ENCODE measurements at places on chromosomes 3 and 15. TPM values are rescaled to one million over a fixed set of nuclear protein-coding genes. Genes with fewer than 3 reads are reported as not detected.

Gene LOXL1
- total RNA-seq: 384 TPM

Gene STXBP5L
- 2.1 TPM for total RNA-seq

Gene SOX14
- total RNA-seq: not detected

Gene MNS1
- total RNA-seq: 0.86 TPM

Gene MYZAP
- total RNA-seq: 0.41 TPM

Gene A4GNT
- total RNA-seq: not detected

GRCh38 chr3:179885950-179886349 lies 150.8 kb downstream of the PEX5L start:
- peaks cover under 1% of the 10 kb centered on the region for H3K27me3 ChIP-seq
- H3K36me3 ChIP-seq: no peaks in the 10 kb centered on the region
- H3K27ac ChIP-seq: no peak overlapping the region
- H3K4me3 ChIP-seq: no peak overlapping the region
- no peak for DNase-seq

- no peak overlapping the region for H3K4me3 ChIP-seq
- no peak for DNase-seq
- H3K36me3 ChIP-seq: peaks cover 19% of the 10 kb centered on the region
- H3K27ac ChIP-seq: peak overlapping the region; percentile 95
- H3K27me3 ChIP-seq: no peaks in the 10 kb centered on the region
Observed at GRCh38 chr3:11558918-11559815, 84.5 kb downstream of the VGLL4 start.

- no peak overlapping the region for H3K4me3 ChIP-seq
- peaks cover 2% of the 10 kb centered on the region for H3K4me1 ChIP-seq
- H3K27ac ChIP-seq: no peak overlapping the region
- peaks cover 39% of the 10 kb centered on the region for H3K36me3 ChIP-seq
- no peak for DNase-seq
Observed at GRCh38 chr3:49124991-49125670, 4.5 kb upstream of the USP19 start.

DNA sequence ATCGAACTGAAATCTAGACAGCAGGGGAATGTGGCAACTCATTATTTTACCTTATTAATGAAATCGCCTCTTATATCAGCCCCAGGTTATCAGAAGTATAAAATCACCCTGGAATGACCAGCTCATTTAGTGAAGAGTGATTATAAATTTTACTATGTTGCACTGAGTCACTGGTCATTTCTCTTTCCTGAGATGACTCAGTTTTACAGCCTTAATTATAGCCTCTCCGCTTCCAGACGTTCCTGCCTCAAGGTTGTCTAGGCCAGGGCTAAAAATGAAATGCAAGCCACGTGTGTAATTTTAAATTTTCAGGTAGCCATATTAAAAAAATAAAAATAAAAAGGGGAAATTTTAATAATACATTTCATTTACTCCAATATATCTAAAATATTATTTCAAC lies 33.3 kb downstream of the DET1 start:
- no peaks in the 10 kb centered on the region for H3K36me3 ChIP-seq
- no peak overlapping the region for H3K27ac ChIP-seq

DNA sequence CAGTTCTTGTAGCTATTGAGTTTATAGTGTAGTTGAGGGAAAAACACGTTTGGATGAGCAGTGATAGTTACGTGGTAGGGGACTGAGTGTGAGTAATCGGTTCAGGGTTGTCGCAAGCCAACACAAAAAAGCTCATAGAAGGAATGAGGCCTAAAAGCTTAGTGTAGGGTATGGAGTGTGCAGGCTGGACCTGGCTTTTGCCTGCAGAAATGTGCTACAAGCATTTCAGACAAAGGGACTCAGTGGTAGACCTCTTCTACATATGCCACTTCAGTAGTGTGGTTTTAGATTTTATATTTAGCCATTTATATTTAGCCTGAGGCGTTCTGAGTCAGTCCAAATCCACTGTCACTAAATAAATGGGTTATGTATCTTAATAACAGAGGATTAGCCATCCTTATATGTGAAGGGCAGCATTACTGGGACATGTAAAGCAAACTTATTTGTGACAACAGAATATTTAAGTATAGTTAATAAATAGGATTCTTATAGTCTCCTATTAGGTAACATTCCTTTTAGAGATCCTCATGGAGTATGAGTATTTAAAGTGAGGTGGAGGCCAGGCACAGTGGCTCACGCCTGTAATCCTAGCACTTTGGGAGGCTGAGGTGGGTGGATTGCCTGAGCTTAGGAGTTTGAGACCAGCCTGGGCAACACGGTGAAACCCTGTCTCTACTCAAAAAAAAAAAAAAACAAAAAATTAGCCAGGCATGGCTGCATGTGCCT lies 21.8 kb downstream of the ATP2C1 start:
- no peaks in the 10 kb centered on the region for H3K27me3 ChIP-seq
- H3K36me3 ChIP-seq: no peaks in the 10 kb centered on the region
- no peak overlapping the region for H3K4me3 ChIP-seq
- no peak for DNase-seq
- H3K27ac ChIP-seq: no peak overlapping the region

DNA sequence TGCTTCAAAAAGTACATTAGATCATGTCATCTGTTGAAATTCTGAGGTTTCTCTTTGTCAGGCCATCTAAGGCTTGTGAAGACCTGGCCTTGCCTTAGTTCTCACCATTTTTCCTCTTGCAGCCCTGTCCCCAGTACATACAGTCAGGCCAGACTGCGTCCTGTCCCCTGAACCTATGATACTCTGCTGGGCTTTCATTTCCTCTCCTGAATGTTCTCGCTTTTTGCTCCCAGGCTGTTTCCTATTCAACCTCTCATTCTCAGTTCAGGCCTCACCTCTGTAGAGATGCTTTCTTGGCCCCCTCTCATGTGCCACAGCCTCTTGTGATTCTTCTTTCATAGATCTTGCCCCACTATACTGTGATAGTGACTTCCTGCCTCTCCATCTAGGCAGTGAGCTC lies 648.8 kb upstream of the KCNMB2 start:
- H3K36me3 ChIP-seq: no peaks in the 10 kb centered on the region
- DNase-seq: no peak
- no peak overlapping the region for H3K27ac ChIP-seq

DNA sequence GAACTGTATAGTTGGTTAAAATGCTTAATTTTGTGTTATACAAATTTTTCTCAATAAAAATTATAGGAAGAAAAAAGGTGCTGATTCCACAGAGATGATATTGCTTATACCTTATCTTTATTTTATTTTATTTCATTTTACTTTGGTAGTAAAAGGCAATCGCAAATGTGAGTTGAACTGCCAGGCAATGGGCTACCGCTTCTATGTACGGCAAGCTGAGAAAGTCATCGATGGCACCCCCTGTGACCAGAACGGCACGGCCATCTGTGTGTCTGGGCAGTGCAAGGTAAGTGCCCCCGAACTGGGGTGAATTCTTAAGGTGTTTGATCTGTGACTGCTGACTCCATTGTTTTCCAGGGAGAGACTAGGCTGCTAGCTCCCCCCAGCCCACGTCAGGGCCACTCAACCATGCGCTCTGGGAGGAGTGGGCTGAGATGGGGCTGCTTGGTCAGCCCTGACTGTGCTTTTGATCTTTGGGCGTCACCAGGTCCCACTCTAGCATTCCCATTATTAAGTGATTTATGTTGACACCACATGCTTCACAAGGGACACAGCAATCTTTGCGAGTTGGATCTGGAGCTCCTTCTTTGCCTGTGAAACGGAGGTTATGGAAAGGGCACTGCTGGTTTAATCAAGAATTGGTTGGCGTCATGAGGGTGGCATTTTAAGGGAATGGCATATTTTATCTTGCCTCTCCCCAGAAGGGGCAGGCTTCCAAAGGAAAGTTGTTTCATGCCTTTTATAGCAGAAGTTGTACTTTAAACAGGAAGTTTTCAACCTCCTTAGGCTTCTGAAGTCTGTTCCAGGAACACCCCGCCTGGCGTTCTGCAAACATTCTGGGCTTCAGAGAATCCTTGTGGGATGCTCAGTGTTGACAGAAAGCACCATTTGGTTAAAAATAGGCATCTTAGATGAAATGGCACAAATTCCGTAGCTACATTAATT lies 296.5 kb downstream of the THSD4 start:
- no peak overlapping the region for H3K27ac ChIP-seq
- H3K4me1 ChIP-seq: no peaks in the 10 kb centered on the region
- H3K36me3 ChIP-seq: no peaks in the 10 kb centered on the region
- no peaks in the 10 kb centered on the region for H3K27me3 ChIP-seq

DNA sequence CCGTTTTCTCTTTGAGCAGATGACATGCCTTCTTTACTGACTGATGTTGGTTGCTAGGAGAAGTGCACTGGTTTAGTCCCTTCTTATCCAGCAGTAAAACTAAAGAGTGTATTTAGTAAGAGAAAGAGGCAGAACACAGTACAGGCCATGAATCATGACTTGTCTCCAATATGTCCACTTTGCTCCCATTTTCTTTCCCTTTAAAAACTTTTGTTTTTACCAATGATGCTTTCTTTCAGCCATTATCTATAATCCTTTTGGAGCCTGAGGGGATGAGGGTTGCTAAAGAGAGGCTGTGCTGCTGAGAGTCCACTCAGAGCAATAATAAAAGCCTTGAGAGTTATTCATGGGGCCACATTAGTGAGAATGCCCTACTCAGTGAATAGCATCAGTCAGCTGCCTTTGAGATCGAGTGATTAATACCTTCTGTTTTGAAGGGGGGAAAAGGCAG lies 12.2 kb downstream of the ROBO2 start:
- H3K4me3 ChIP-seq: no peak overlapping the region
- H3K36me3 ChIP-seq: no peaks in the 10 kb centered on the region
- H3K27me3 ChIP-seq: no peaks in the 10 kb centered on the region

DNA sequence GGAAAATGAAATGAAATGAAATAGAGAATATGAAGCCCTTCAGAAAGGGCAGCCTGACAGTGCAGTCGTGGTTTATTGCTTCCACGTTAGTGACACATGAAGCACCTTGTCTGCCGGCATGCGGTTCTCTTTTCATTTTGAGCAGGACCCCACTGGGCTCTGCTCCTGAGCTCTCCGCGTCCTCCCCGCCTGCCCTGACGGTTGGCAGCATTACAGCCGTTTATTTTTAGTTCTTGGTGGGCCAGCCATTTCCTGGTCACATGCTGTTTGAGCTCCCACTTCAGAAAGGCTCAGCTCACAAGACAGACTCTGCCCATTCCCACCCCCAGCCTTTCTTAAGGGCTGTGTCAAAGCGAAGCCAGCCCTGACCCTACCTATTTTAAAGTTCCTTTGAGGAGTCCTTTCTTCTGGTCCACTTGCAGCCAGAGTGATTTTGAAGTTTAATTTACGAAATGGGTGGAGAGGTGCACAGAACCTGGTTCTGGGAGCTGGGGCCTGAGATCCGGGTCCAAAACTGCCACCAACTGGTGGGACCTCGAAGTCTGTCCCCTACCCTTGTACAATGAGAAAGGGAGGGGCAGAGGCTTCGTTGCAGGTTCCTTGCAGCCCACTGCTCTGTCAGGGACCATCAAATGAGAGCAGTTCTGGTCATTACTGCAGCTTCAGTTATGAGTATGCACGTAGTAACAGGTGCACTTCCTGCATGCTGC lies 60.1 kb downstream of the MGLL start:
- no peak overlapping the region for H3K27ac ChIP-seq
- no peak for DNase-seq
- no peak overlapping the region for H3K4me3 ChIP-seq
- H3K36me3 ChIP-seq: no peaks in the 10 kb centered on the region

GRCh38 chr15:76345880-76346668 lies 9.5 kb downstream of the ISL2 start:
- no peaks in the 10 kb centered on the region for H3K36me3 ChIP-seq
- DNase-seq: no peak
- peaks cover 66% of the 10 kb centered on the region for H3K27me3 ChIP-seq
- H3K4me1 ChIP-seq: peaks cover 16% of the 10 kb centered on the region
- peak overlapping the region; percentile 34 for H3K4me3 ChIP-seq

GRCh38 chr15:26873846-26874245 lies 7.0 kb downstream of the GABRA5 start:
- H3K27ac ChIP-seq: no peak overlapping the region
- peaks cover 8% of the 10 kb centered on the region for H3K4me1 ChIP-seq
- peaks cover 4% of the 10 kb centered on the region for H3K27me3 ChIP-seq
- no peaks in the 10 kb centered on the region for H3K36me3 ChIP-seq
- DNase-seq: peak; percentile 65

- DNase-seq: no peak
- H3K4me3 ChIP-seq: no peak overlapping the region
- H3K27me3 ChIP-seq: peaks cover 9% of the 10 kb centered on the region
- peaks cover 16% of the 10 kb centered on the region for H3K4me1 ChIP-seq
- H3K36me3 ChIP-seq: no peaks in the 10 kb centered on the region
Observed at GRCh38 chr15:70587896-70588567, 175.3 kb downstream of the UACA start.

- H3K27ac ChIP-seq: no peak overlapping the region
- no peaks in the 10 kb centered on the region for H3K4me1 ChIP-seq
- H3K27me3 ChIP-seq: no peaks in the 10 kb centered on the region
- no peaks in the 10 kb centered on the region for H3K36me3 ChIP-seq
Observed at GRCh38 chr3:113055201-113055600, 64.4 kb downstream of the GTPBP8 start.

- peaks cover 4% of the 10 kb centered on the region for H3K4me1 ChIP-seq
- no peaks in the 10 kb centered on the region for H3K27me3 ChIP-seq
- no peak for DNase-seq
- H3K36me3 ChIP-seq: no peaks in the 10 kb centered on the region
- no peak overlapping the region for H3K27ac ChIP-seq
Observed at GRCh38 chr3:197343656-197344408, 45.4 kb upstream of the DLG1 start.

DNA sequence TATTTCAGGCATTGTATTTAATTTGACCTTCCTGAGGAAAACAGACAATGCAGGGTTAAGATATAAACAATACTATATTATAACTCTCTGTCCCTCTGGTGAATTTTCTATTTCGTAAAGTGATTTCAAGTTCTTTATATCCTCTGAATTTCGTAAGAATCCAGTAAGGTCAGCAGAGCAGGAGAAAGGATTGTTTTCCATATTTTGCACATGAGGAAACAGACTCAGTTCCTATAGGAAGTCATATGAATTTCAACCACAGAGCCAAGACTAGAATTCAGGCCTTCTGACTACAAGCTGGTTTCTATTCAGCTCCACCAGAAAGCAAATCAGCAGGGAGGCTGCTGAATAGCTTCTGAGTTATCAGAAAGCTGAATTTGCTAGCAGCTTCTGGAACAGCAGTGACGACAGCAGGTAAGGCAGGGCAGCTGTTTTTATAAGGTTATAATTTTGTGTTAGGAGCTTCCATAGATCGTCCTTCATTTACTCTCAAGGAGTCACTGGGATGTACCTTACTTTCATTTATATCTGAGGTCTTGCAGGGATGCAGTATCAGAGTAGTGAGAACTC lies 11.1 kb upstream of the PLAAT1 start:
- no peaks in the 10 kb centered on the region for H3K36me3 ChIP-seq
- no peak for DNase-seq
- no peaks in the 10 kb centered on the region for H3K27me3 ChIP-seq
- H3K27ac ChIP-seq: no peak overlapping the region

DNA sequence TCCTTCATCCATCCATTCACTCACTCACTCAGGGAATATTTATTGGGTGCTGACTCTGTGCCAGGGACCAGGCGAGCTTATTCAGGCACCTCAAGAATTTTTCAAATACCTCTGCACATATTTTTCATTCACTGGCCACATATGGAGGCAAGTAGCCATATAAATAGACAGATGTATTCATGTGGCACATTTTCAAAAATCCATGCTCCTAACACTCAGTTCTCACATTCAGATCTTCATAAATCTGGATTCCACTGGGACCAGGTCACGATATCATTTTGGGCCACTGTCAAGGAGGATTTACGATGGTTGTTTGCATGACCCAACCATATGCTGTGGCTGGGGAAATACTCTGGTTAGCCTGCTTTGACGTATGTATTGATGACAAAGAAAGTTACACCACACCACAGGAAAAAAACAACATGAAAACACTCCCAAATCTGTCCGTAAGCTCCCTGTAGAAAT lies 241.8 kb upstream of the LRTM1 start:
- DNase-seq: peak; percentile 100
- peaks cover 39% of the 10 kb centered on the region for H3K4me1 ChIP-seq
- no peaks in the 10 kb centered on the region for H3K36me3 ChIP-seq
- no peak overlapping the region for H3K4me3 ChIP-seq
- peak overlapping the region; percentile 95 for H3K27ac ChIP-seq
- no peaks in the 10 kb centered on the region for H3K27me3 ChIP-seq

Measured in astrocyte (in vitro differentiated cells and primary cell).